ENCODE measurements at places on chromosomes 3 and 15. TPM values are rescaled to one million over a fixed set of nuclear protein-coding genes. Genes with fewer than 3 reads are reported as not detected.

- no peak for DNase-seq
These were observed 21.3 kb upstream of the RFTN1 start for GRCh38 chr3:16534640-16535262.

- peak; percentile 80 for DNase-seq
These were observed 55.8 kb upstream of the LMCD1 start for GRCh38 chr3:8445861-8446260.

Gene EXOG
- polyA plus RNA-seq, result 19.3 TPM

DNA sequence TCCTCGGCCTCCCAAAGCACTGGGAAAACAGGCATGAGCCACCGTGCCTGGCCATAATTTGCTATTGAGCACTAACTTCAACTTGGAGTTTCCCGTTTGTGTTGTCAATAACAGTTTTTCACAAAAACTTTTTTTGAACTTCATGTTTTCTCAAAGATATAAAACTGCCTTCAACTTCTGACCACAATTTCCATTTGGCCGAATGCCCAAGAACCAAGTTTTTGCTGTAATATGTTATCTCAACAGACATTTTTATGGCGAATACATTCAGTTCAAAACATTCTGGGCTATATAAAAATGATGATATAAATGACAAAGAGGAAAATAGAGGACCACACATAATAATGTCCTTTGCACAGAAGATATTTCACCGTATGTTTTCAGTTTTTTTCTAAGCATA is 56.4 kb downstream of the NEDD4 start:
- no peak for DNase-seq

Gene CDHR4
- polyA plus RNA-seq, result 0.09 TPM

Gene SST
- polyA plus RNA-seq, result not detected

DNA sequence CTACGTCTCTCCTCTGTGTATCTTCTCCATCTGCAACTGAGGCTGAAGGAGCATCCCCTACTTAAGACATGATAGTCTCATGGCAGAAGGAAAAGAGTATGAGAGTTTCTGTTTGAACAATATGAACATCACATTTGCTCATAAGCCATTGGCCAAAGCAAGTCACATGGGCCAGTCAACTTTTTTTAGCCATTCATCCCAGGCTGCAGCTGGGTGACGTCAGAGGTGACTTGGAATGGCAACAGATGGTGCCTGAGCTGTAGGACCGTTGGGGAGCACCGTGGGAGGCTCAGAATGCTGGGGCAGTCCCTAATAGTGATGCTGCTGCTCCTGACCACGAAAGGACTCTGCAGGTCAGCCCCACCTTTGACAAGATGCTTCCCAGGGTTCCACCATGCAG is 58.7 kb downstream of the CRTC3 start:
- DNase-seq, result peak; percentile 18

Gene RHOV
- 0.04 TPM for polyA plus RNA-seq

GRCh38 chr3:133477487-133477886 is 77.6 kb downstream of the BFSP2 start:
- DNase-seq, result no peak

Gene HHLA2
- not detected for polyA plus RNA-seq

DNA sequence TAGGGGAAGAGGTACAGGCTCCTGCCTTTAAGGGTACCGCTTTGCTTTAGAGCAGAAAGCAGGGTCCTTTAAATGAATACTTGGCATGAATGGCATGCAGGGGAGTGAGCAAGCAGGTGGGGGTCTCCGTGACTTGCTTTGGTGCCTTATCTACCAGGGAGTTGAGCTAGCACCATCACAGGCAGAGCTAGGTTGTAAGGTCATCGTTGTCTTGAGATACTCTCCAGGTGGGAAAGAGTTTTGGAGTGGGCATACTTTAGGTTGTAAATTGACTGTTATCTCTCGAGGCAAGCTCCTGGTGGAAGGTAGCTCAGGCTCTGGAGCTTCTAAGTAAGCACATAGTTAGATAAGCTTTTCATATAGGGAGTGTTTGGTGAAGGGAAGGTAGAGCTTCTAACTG is 5.6 kb downstream of the GASK1A start:
- DNase-seq, result no peak

DNA sequence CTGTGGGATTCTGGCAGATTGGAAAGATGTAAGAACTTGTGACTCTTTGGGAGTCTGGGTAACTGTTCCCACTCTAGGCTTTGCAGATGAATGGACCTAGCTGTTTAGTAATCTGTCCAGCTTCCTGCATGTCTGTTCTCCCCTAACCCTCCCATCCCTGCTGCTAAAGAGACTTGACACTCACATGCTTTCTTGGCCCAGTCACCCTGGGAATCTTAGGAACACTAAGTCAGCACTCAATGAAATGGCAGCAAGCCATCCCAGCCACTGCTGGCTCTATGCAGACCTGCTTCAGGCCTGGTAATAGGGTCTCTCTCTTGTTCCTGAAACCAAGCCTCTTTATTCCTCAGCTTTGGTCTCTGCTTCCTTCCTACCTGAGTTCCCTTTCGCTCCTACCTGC is 63.7 kb upstream of the THSD4 start:
- DNase-seq, result no peak

Gene TJP1
- polyA plus RNA-seq, result 72.7 TPM

GRCh38 chr3:140493271-140493670 is 184.6 kb upstream of the TRIM42 start:
- DNase-seq, result no peak

Gene P2RY1
- polyA plus RNA-seq, result 0.04 TPM

GRCh38 chr3:103685939-103686338 is 1251.1 kb downstream of the ZPLD1 start:
- no peak for DNase-seq

- DNase-seq, result peak; percentile 63
These were observed 388.0 kb downstream of the FOXP1 start for GRCh38 chr3:71195492-71195891.

DNA sequence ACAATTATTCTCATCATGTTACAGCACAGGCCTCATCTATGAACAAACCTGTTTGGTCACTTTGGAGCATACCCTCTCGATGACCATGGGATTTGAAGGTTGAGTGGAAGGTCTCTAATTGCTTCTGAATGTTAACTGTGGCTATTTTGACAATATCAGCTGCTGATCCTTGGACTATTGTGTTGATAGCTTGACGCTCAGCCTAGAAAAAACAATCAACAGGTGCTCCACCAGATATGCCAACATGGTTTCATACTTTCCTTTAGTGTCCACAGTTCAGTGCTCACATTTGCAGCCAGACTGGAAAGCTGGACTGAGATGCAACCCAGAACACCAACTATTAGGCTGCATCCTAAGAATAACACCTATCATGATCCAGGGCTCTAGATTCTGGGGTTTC is 109.7 kb downstream of the POLQ start:
- DNase-seq, result no peak

DNA sequence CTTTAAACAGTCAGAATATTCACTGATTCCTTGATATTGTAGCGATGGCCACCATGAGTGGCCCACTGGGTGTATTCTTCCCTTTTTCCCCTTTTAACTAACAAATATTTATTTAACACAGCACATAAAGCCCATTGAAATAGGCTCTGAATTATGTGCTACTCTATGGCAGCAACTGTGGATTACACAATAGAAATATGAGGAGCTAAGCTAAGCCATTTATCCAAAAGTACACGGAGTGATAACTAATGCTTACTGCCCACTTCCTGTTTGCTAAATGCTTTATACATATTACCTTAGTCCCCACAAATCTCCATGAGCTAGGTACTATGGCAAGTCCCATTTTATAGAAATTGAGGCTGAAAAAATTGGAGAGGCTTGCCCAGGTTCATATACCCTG is 17.9 kb downstream of the ILDR1 start:
- DNase-seq, result no peak

- DNase-seq, result no peak
These were observed 279.3 kb upstream of the THBS1 start for GRCh38 chr15:39301589-39301999.

- no peak for DNase-seq
These were observed 145.9 kb upstream of the AGTR1 start for GRCh38 chr3:148551767-148552260.

- DNase-seq, result no peak
These were observed 35.9 kb downstream of the SFMBT1 start for GRCh38 chr3:53009826-53010539.

DNA sequence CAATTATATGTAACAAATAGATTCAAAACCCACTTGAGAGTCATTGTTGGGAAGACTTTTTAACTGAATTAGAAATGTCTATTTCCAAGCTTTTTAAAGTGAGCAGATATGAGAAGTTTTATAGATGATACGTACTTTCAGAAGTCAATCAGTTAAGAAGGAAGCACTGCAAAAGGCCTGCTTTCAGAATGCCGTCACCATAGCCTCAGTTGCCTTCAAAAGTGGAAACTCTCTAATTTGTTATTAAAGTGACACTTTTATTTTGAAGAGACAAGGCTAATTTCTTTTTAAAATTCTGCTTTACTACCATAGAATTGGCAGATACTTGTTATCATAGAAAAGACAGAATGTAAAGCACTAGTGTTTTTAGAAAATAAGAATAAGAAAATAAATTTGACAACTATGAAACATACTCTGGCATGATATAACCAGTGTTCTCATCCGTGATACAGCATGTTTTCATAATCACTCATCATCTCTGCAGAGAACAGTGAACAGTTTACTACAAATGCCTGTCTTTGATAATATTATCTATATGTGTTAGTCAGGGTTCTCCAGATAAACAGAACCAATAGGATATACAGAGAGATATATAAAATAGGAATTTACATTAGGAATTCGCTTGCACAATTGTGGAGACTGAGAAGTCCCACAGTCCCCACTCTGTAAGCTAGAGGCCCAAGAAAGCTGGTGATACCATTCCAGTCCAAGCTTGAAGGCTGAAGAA is 7.0 kb upstream of the PLD1 start:
- DNase-seq, result no peak

DNA sequence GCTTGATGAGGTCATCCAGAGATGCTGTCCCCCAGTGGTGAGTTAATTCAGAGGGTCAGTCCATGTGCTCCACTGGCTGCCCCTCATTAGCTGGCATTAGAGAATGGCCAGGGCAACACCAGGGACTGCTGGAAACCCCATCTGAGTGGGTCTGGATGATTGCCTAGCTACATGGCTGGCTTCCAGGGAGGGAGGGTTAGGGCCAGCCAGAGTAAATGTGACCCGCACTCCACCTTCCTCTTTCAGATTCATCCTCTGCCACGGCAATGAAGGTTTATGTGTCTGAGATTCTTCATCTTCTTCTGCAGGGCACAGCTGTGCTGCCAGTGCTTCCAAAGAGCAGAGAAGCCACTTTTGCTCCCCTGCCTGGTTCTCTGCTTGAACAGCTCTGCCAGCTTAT is 391.9 kb downstream of the OCA2 start:
- no peak for DNase-seq

- DNase-seq, result no peak
These were observed 11.1 kb downstream of the GP5 start for GRCh38 chr3:194387926-194388418.

DNA sequence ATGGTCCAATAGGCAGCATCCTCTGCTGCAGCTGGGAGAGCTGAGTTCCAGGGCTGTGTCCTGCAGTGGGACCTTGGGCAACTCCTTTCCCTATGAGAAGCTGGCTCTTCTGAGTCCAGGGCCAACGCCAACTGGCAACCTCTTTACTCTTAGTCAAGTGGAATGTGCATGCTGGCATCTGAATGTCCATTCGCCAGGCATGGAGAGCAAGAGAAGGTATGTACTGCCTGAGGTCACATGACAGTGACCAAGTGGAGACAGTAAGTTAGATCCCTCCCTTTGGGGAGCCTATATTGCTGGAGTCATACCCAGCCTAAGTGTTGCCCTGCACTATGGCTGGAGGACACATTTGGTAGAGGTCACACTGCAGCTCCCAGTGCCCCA is 12.1 kb downstream of the HEMK1 start:
- no peak for DNase-seq

Gene FAM43A
- polyA plus RNA-seq, result 8.1 TPM

GRCh38 chr3:120094776-120095225 is 554 bp upstream of the GSK3B start:
- peak; percentile 100 for DNase-seq

- DNase-seq, result peak; percentile 52
These were observed 25.9 kb downstream of the RAD18 start for GRCh38 chr3:8937064-8938020.

- no peak for DNase-seq
These were observed 21.4 kb downstream of the IRAK2 start for GRCh38 chr3:10185804-10186762.

GRCh38 chr3:195095704-195096036 is 175.3 kb downstream of the XXYLT1 start:
- DNase-seq, result no peak

- no peak for DNase-seq
These were observed 39.3 kb downstream of the LRRK1 start for GRCh38 chr15:100958326-100959065.

GRCh38 chr3:114428044-114428595 is 134.3 kb downstream of the TIGIT start:
- DNase-seq, result no peak

- DNase-seq, result no peak
These were observed 82.6 kb upstream of the SMAD3 start for GRCh38 chr15:66982816-66983215.

DNA sequence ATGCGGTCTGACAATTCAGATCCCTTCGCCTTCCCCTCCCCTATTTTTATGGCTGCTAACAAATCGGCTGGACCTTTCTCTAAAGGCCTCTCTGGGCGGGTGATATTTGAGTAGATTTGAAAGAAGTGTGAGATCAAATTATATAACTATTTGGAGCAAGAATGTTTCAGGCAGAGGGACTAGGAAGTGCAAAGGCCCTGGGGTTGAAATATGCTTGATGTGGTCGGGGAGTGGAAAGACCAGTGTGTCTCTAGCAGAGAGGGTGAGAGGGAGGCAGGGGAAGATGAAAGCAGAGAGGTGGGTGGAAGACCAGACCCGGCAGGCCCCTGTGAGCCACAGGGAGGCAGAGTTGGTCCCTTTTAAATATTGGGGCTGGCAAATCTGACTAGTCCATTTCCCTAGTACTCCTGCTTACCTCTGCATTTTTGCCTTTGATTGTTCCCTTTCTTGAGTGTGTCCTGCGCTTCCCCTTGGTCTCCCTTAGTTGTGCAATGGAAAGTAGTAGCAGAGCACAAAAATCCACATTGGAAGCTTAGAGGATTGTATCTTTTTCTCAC is 32.3 kb downstream of the SLCO3A1 start:
- no peak for DNase-seq

GRCh38 chr15:60364612-60364924 is 33.2 kb downstream of the ANXA2 start:
- DNase-seq, result no peak

DNA sequence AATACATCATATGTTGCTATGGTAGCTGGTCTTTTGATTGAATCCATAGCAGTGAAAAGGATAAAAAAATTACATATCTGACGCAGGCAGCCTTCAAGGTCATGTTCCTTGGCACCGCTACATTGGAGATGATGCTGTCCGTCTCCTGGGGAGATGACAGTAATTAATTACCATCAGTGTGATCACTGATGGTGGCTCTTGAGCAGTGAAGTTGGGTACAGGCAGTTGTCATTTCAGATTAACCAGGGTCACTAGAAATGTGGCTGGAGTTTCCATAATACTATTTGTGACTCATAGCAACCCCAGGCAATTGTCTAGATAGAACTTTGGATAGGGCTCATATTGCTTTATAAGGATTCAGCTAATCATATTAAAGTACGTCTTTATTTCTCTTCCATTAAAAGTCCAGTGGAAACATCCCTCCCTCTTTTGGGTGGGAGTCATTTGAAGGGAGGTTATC is 136.3 kb downstream of the THSD4 start:
- no peak for DNase-seq

GRCh38 chr15:34279368-34279767 is 54.6 kb downstream of the EMC4 start:
- no peak for DNase-seq

Gene ALDH1A3
- polyA plus RNA-seq, result 19.5 TPM

- no peak for DNase-seq
These were observed 440 bp downstream of the DCBLD2 start for GRCh38 chr3:98901119-98901391.

Gene GOLGA6A
- polyA plus RNA-seq, result not detected

Gene GOLGA8S
- polyA plus RNA-seq, result 0.02 TPM

Gene TM4SF18
- not detected for polyA plus RNA-seq
